Suprapubic skin (tissue), 4 donors: ENCODE measurements at places on chromosomes 6 and 20. TPM values are rescaled to one million over a fixed set of nuclear protein-coding genes. Genes with fewer than 3 reads are reported as not detected.
A peak's percentile ranks its signal among the peaks of the same experiment; 100 is the strongest.

DNA sequence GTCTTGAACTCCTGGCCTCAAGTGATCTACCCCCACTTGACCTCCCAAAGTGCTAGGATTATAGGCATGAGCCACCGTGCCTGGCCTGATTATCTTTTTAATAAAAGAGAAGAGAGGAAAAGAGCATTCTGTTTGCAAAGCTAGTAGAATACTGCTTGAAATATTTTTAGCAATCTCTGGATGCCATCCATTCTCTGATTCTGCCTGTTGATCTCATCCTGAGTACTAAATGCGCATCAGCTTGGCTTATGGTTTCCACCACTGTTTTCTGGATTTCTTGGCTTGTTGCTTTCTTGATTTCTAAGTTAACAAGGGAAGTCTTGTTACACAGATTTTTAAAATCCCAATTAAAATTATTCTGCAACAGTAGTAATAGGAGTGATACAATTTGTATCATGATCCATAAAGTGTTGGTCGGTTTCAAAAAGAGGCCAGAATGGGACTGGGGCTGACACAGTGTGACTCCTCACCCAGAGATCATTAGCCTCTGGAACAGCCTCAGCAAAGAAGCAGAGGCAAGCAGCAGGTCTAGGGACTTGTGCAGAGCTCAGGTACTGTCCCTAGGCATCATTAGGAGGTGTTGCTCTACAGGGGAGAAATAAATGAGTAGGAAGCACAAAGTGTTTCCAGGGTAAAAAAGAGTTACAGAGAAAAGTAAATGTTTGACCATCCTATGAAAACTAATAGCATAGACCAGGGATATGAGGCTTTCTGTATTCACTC, 17.8 kb upstream of the SLC16A10 start:
- no peak for DNase-seq

GRCh38 chr20:39674842-39675241, 712.7 kb downstream of the DHX35 start:
- DNase-seq, result no peak

Gene GABRR1
- total RNA-seq, result 0.52 TPM

- DNase-seq, result no peak
These were observed 576 bp upstream of the RRP36 start for GRCh38 chr6:43020847-43021246.

DNA sequence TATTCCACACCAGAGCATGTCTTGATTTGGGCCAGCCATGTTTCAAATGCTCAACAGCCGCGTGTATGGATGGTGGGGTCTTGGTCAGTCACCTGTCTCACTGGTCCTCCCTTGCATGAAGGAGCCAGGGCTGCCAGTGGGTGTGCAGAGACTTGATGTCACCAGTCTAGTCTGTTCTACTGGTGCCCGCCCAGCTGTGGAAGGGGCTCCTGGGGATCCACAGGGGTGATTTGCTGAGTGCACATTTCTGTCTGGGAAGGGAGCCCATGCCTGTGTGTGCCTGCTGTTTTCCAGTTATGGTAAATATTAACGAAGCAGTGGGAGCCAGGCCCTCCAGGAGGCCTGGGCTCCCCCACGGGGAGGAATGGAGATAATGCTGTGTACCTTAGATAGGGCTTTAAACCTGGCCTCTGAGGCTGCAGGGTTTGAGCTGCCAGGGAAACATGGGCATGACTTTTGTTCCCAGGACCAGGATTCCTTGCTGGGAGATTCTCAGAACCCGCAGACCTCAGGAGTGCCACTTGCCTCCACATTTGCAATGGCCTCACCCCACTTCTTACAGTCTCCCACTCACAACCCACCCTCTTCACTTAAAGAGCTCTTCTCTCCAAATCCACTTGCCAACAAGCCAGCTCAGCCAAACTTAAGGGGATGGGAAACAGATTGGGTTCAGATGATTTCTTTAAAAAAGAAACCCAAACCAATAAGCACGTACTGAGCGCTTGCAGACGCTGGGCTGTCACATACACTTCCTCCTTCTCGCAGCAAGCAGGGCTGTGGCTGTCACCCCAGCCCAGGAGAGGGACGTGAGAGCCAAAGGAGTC, 54.1 kb downstream of the VEGFA start:
- no peak for DNase-seq

- DNase-seq, result no peak
These were observed 127.6 kb upstream of the RUNX2 start for GRCh38 chr6:45200510-45200909.

- DNase-seq, result no peak
These were observed 164.0 kb downstream of the GMDS start for GRCh38 chr6:2081155-2082138.

DNA sequence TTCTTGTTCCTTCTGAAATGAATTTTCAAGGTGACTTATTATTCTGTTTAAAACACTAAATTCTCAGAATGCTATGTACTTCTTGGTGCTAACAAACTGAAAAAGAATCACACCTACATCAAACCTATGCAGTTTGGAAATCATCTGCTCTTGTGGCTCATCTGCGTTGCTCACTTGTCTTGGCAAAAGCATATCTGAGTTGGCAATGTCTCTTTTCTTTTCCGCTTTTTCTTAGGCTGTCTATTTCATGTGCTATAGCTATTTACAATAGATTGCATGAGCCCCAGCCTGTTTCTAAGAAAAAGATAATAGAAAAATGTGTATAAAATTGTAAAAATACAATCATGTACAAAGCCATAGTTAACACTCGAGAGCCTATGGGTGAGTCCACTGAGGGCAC, 348.9 kb upstream of the AGPAT4 start:
- DNase-seq, result no peak

DNA sequence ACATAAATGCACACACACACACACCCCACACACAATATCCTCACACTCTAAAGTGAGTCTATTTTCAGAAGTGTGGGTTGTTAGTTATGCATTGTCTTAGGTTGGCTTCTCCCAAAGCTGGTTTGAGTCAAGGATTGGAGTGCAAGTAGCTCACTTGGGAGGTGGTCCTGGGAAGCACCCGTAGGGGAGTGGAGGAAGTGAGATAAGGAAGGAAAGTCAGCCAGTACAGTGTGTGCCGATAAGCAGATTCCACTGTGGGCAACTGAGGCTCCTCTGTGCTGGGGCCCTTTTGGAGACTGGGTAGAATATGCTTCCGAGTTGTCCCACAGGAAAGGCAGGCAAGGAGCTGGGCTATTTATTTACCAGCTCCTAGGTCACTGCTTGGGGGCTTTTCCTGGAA, 67.2 kb downstream of the PLCB4 start:
- no peak for DNase-seq

Gene CD93
- 25.1 TPM for total RNA-seq

DNA sequence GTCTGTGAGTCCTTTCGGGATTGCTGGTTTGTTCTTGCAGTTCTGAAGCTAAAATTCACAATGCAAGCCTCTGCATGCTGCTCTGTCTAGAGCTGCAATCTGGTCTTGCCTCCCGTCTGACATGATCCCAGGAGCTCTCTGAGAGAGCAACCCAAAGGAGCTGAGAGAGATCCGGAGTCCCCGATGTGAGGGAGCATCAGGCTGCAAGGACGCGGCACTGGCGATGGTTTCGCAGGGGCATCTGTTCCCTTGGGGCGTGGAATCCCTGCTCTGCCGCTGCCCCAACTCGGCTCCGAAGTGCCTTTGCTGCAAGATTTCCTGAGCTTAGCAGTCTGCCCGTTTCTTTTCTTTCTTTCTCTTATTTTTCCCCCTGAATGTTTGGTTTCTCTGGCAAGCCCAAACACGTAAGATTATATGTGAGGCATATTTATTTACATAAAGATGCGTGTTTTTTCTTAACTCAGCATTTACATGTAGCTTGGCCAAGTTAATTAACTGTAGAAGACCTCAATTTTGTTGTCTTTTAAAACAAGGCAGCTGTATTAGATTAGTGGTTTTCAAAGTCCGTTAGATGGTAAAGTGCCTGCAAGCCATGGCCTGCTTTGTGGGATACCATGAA, 873.0 kb downstream of the KIF16B start:
- no peak for DNase-seq

GRCh38 chr20:10984294-10984693, 310.5 kb upstream of the JAG1 start:
- DNase-seq, result no peak

Gene TBX18
- total RNA-seq, result 4.2 TPM

- DNase-seq, result no peak
These were observed 14.1 kb downstream of the DSE start for GRCh38 chr6:116384727-116385458.

GRCh38 chr20:21312813-21313474, 9.8 kb downstream of the XRN2 start:
- no peak for DNase-seq

GRCh38 chr6:98452685-98453084, 381.7 kb upstream of the POU3F2 start:
- DNase-seq, result no peak

Gene CYP39A1
- total RNA-seq, result 20.0 TPM

- no peak for DNase-seq
These were observed 86.9 kb downstream of the LYRM4 start for GRCh38 chr6:5173810-5174209.

DNA sequence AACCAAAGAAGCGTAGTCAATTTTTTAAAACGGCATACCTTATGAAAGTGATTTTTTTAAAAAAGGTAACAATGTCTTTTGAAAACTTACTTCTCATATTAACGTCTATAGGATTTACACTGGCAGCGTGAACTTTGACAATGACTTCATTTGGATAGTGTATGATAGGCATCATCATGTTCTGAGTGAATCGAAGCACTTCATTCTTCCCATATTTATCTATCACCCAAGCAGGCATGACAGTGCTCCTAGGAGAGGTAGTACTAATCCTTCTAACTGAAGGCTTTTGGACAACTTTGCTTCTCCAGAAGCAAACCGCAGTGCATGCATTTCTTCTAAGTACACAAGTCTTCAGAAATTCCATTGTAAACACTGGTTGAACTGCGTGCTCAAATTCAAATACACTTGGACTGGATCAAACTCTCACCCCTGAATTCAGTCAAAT, 618 bp downstream of the RTN4IP1 start:
- no peak for DNase-seq

GRCh38 chr20:54545676-54546358, 70.4 kb downstream of the DOK5 start:
- no peak for DNase-seq

Gene BPI
- not detected for total RNA-seq

Gene TFAP2A
- total RNA-seq, result 97.0 TPM

Gene PNPLA1
- 15.7 TPM for total RNA-seq

- no peak for DNase-seq
These were observed 91.3 kb upstream of the OGFRL1 start for GRCh38 chr6:71197267-71197666.

- no peak for DNase-seq
These were observed 717 bp downstream of the MRPL14 start for GRCh38 chr6:44126320-44127149.

DNA sequence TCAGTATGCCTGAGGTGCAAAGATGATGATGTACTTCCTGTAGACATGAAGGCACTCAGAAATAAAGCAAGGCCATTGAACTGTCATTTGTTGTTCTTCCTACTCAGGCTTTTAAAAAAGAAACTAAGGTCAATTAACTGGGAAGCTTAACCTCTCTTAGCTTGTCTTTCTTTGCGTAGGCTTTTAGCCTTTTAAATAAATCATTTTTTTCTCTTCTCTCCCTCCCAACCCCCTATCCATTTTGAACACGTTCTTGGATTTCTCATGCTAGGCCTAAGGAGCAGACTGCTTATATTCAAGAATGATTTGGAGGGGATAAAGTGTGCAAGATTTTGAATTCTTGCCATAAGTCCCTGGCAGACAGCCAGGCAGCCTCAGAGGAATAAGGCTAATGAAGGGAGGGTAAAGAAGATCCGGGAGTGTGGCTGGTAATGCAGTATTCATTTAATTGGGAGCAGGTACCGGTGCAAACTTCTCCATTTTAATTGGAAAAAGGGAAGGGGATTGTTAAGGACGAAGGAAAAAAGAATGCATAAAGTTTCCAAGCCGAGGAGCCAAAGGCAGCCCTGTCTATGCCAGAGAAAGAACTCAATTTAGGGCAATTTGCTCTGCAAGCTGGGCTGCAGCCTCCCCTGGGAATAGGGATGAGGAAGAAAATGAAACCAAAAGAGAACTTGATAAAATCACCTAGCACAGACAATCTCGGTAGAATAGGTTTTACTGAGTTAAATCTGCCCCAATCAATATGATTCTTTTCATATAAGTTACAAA, 343.8 kb upstream of the MMS22L start:
- no peak for DNase-seq

Gene C20orf96
- total RNA-seq, result 0.91 TPM

GRCh38 chr6:30060606-30061091, 416 bp upstream of the POLR1H start:
- peak; percentile 68 for DNase-seq

Gene KCNG1
- total RNA-seq, result 0.85 TPM

Gene HLA-DRB1
- total RNA-seq, result 28.0 TPM

Gene TDRD6
- 0.49 TPM for total RNA-seq
